Neural progenitor cell (in vitro differentiated cells): ENCODE measurements at places on chromosomes 4 and X. TPM values are rescaled to one million over a fixed set of nuclear protein-coding genes. Genes with fewer than 3 reads are reported as not detected.
A peak's percentile ranks its signal among the peaks of the same experiment; 100 is the strongest.

- DNase-seq, result no peak
These were observed 82.1 kb downstream of the TASL start for GRCh38 chrX:30495468-30495867.

GRCh38 chrX:48493890-48494364 lies 14.9 kb upstream of the PORCN start:
- DNase-seq, result peak; percentile 74

DNA sequence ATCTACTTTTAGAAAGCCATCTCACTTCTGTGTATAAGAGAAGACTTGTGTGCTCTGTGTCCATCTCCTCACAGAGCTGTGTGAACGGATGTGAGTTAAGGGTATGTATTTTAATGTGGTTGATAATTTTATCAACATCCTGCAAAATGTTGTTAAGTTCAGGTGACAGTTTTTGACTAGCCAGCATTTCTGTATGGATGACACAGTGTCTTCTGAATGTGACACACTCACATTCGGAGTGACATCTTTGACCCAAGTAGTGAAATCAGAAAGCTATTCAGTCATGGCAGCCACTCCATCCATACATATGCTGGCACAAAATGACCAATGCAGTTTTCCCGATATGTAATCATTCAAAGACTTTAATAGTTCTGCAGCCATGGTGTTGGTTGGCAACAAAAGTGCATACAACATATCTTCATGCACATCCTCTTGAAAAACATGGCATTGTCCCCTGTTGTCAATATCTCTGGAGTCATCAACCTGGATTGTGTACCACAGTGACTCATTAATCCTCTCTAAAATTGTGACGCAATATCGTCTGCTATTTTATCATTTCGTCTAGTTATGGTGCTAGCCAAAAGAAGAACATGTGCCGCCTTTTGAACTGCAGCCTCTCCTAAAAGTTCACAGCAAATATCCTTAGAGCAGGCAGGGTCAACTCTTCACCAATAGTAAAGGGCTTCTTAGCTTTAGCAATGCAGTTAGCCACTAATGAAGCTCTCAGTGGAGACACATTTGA lies 6.8 kb upstream of the FGF2 start:
- no peak for DNase-seq

DNA sequence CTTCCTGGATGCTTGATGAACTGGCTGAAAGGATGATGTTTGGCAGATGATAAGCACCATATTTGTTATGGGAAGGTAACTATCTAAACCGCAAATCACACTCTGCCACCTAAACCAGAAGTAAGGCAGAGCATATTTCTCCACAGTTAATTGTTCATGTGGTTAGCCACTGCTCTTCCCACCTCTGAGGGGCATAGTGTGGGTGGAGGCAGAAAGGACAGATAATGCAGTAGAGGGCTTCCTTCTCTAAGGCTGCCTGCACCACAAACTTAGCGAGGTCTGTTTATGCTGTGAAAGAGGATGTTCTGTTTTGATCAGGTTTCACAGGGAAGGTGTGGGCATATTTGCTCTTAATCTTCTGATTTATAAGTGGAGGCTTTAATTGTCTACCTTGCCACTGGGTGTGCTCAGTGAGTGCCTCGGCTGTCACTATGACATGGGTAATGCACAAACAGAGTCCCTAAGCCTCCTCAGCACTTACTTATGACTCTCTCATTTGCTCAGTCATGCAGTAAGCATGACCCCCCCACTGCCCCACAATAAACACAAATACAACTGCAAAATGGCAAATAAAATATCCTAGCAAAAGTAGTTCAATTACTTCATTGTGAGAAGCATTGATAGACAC lies 401.0 kb downstream of the TMA16 start:
- DNase-seq, result no peak

- DNase-seq, result no peak
These were observed 330.3 kb downstream of the PDHA2 start for GRCh38 chr4:96170198-96170597.

DNA sequence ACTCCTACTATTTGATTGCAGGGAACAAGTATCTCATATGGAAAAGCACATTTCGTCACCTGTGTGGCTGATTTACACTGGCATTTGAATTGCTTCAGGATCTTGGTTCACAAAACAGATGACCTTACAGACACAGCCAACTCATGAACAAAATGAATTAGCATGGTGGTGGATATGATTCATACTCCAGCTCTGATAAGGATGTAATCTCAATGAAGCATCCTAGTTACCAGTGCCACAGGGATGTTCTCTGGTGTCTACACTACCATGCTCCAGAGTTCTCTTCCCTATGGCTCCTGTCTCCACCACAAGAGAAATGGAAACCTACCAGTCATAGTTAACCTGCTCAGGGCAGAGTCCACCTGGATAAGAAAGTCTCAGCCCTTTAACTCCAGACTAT lies 40.7 kb downstream of the TEC start:
- DNase-seq, result no peak

Gene TCEAL2
- 12.9 and 19.8 TPM in 2 replicates for total RNA-seq

Gene HPGDS
- not detected in 2 replicates for total RNA-seq

Gene STBD1
- total RNA-seq, result 2.5 and 5.4 TPM in 2 replicates
